NB4 (cell line): ENCODE measurements at places on chromosomes 11 and 22.

- no peak for DNase-seq
Measured at GRCh38 chr11:35357923-35358322, 61.4 kb downstream of the SLC1A2 start.

DNA sequence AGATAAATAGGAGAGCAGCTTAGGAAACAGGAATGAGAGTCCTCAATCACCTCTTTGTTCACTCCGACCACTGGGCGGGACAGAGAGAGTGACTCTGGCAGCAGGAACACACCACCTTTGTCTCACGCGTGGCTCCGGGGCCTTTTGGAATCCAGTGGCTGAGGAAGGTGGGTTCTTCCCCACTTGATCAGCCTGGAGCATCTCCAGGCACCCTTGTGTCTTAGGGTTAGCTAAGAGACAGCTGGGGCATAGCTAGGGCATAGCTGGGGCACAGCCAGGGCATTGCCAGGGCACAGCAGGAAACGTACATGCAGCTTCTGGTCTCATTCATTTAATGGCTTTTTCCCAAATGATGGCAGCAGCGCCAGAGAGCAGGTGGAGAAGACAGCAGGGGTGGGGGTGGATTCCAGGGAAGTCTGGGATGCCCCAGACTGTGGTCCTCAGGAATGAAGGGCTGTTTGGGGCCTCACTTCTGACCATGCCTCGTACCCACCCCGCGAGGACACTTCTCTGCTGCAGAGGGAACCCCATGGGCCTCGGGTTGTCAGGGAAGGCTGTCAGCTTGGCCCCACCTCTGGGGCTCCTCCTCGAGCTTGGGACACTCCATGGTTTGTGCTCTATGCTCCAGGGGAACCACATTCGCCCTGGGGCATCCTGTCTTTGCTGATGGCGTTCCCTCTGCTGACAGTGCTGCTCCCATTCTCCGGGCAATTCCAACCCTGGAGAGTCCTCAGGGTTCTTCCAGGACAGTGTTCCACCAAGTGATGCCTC, 30.4 kb upstream of the SHANK2 start:
- no peak for DNase-seq

GRCh38 chr11:68532727-68533369, 72.3 kb downstream of the PPP6R3 start:
- no peak for DNase-seq

DNA sequence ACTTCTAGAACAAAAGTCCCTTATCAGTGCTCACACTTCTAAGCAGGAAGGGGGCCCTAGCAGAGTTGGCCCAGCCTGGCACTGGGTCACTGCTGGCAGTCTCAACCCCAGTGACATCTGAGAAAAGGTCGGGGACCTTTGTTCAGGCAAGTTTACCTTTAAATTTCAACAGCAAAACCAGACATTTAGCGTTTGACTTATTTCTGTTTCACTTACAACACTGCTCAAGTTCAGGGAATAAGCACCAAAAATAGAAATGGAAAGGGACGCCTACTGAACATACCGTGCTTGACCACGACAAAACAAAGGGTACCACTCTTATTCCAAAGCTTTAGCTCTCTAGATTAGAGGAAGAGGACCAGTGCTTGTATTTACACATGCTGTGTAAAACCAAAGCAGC, 26.2 kb downstream of the PITPNB start:
- no peak for DNase-seq

- no peak for DNase-seq
Measured at GRCh38 chr11:8375460-8375859, 111.8 kb upstream of the LMO1 start.

DNA sequence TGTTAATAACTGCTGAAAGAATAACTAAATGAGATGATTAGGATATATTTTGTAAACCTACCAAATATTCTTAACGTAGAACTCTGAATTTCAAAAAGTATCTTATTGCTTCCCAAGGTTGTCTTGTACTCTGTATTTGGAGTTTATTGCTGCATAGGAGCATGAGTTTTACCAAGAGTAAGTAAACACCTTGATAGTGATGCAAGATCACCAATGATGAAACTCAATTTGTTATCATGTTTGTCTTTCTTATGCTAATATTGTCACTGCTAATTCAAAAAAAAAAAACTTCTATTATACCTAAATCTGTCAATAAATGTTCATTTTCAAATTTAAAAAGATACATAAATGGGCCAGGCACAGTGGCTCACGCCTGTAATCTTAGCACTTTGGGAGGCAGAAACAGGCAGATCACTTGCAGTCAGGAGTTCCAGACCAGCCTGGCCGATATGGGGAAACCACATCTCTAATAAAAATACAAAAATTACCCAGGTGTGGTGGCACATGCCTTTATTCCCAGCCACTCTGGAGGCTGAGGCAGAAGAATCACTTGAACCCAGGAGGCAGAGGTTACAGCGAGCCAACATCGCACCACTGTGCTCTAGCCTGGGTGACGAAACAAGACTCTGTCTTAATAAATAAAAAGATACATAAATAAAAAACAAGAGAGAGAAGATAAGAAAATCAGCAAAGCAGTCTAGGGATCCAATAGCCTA, 23.4 kb upstream of the PLAAT2 start:
- DNase-seq: no peak

DNA sequence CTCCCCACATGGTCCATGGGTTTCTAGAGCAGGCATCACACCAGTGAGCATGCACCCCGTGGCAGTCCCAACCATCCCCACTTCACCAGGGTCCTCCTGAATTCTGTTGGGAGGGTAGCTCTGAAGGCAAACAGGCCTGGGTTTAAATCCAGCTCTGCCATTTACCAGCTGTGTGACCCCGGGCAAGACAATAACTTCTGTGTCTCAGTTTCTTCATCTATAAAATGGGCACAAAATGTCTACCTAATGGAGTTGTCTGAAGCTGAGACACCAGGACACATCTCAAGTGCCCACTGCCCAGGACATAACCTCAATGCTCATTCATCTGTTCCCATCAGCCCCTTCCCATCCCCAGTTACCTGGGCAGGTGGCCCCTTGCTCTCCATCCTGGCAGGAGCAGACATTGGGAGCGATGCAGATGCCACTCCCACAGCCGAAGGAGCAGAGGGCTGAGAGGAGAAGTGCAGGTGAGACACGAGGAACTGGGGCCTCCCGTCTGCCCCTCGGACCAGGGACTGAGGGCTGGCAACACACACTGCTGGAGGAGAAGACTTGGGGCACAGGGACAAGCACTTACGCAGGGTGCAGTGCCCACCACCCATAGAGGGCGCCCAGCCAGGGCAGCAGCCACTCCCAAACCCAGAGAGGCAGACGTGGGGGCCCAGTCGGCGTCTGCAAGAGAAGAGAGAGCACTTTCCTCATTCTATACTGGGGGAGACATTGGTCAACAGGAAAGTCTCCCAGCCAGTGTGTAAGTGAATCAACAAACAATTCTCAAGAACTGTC, 4.0 kb downstream of the VWCE start:
- DNase-seq: peak; percentile 52

- no peak for DNase-seq
Measured at GRCh38 chr11:70327717-70328116, 57.2 kb downstream of the PPFIA1 start.

- DNase-seq: no peak
Measured at GRCh38 chr11:130022799-130023198, 20.2 kb upstream of the PRDM10 start.

DNA sequence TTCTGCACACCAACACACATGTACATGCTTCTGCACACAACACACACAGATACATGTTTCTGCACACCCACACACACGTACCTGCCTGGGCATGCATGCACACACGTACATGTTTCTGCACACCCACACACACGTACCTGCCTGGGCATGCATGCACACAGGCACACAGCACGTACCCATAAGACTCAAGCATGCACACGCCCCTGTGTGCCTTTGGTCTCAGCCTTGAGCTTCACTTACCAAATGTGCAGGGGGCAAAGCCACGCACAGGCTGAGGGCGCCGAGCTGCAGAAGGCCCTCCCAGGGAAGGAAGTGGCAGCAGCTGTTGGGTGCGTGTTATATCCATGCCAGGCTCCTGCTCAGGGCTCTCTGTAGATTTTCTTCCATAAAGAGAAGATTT, 34.7 kb upstream of the SMIM38 start:
- no peak for DNase-seq

GRCh38 chr11:55819330-55819729, at the start of gene OR5D18:
TSS of gene OR5D18 (plus strand) at chr11:55819630. CDS start at chr11:55819630, 0 bp downstream.
- DNase-seq: no peak

- no peak for DNase-seq
Measured at GRCh38 chr11:104003491-104003890, 32.9 kb upstream of the DDI1 start.

DNA sequence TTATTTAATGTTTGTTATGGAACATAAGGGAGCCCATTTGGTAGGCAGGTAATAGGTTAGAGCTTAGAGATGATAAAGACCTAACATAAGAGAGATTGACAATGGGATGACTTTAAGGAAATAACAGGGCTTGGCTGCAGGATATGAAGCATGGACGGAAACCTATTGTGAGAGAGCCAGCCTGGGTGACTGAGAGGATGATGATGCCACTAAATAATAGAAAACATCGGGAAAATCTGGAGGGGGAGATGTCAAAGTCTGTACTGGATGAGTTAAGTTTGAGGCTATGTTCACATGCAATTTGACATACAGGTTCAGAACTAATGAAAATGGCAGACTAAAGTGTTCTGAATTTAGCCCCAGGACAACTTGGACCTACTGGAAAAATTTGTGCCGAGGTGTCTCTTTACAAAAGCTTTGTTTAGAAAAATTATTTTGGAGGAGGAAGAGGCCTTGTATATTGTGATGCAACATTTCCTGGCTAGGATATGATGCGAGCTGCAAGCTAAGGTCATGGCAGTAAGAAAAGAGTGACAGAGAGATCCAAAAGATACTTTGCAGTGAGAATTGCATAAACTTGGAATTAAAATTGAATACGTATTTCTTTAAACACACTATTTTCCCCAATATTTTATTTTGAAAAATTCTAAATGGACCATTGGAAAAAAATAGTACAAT, 339.3 kb upstream of the PLET1 start:
- DNase-seq: no peak

DNA sequence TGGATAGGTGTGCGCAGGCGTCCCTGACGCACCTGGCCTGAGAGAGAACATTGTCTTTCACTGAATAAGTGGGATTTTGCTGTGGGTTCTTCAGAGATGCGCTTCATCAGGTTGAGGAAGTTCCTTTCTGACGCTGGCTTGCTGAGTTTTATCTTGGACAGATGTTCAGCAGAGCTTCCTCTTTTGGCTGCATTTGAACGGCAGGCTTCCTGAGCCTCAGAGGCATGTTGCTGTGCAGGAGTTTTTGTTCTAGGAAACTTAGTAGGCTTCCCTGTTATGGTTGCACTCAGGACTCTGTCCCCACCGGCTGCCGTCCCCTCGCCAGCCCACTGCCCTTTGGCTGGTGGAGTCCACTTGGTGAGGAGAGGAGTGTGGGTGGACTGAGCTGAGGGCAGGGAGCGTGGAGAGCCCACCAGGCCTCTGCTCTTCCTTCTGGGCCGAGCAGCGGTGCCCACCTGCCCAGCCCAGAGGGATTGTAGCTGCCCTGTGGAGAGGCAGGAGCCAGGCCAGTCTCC, 17.2 kb downstream of the FRMD8 start:
- DNase-seq: peak; percentile 91

- no peak for DNase-seq
Measured at GRCh38 chr11:123630126-123630608, 24.3 kb downstream of the SCN3B start.
